ENCODE measurements at places on chromosomes 16 and 17.

- DNase-seq: peak; percentile 39
Measured at GRCh38 chr16:70582280-70582978, 58.8 kb downstream of the SF3B3 start.

- DNase-seq: no peak
Measured at GRCh38 chr16:28592979-28593553, 3.8 kb downstream of the SULT1A2 start.

- no peak for DNase-seq
Measured at GRCh38 chr16:68230176-68230571, 5.8 kb downstream of the ESRP2 start.

- peak; percentile 62 for DNase-seq
Measured at GRCh38 chr17:60305141-60305540, 86.8 kb downstream of the USP32 start.

GRCh38 chr16:77834635-77835540, 46.5 kb downstream of the VAT1L start:
- no peak for DNase-seq

GRCh38 chr16:610513-611381, 20.0 kb upstream of the WFIKKN1 start:
- peak; percentile 68 for DNase-seq

DNA sequence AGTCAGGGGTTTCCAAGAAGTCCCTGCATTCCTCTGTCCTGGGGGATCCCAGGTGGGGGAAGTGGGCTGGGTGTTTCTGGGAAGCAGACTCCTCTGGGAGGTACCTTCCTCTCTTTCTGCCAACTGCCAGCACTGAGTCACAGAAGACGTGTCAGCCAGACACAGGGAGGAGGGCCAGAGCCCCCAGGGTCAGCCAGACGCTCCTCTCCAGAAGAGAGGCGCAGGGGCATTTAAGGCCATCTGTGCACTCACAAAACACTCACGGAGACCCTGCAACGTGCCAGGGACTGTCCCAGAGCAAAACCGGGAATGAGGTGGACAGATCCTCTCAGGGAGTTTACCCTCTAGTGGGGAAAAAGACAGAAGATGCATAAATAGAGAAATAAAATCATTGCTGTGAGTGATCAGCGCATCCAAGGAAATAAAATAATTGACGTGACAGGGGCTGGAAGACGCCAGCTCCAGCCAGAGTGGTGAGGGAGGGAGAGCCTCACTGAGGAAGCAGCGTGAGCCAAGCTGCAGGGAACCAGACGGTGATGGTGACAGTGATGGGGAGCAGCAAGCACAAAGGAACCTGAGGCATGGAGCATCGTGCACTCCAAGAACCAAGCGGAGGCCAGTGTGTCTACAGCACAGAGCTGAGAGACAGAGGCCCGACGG, 105.4 kb downstream of the ZNF423 start:
- no peak for DNase-seq

- no peak for DNase-seq
Measured at GRCh38 chr16:71672125-71672524, 46.1 kb downstream of the MARVELD3 start.

GRCh38 chr16:85965125-85965524, 66.2 kb downstream of the IRF8 start:
- DNase-seq: no peak

DNA sequence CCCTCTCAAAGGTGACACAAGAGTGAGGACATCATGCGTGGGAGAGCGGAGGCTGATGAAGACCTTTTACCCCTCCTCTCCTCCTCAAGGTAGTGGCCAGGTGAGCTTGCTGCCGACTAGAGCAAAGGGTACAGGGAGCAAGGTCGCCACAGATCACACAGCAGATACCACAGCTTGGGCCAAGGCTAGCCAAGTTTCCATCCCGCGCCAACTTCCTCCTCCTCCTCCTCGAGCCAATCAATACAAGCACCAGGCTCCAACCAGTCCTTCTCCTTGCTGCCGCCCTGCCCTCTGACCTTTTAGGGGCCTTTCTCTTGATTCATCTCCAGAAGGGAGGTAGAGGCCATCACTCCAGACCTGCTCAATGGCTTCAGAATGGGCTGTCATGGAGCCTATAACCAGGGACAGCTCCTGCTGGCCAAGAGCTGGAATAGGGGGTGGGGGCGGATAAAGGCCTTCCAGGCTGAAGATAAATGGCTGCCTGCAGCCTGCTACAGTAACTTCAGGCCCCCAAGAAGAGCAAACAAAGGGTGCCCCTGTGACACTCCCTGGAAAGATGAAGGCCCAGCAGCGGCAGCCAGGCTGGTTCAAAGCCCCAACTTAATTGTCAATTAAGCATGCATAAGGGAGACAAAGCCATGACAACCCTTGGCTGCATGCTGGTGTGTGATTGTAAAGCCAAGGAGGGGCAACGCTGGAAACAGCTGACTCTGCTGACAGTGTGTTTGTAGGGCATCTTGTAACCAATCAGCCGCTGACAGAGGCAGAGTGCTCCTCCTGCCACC, 17.8 kb downstream of the HNF1B start:
- DNase-seq: no peak

GRCh38 chr16:51390877-51391276, 239.8 kb upstream of the SALL1 start:
- DNase-seq: no peak

- peak; percentile 46 for DNase-seq
Measured at GRCh38 chr17:58575511-58575910, 61.1 kb upstream of the MTMR4 start.

- no peak for DNase-seq
Measured at GRCh38 chr16:64361753-64362152, 760.1 kb downstream of the CDH11 start.

DNA sequence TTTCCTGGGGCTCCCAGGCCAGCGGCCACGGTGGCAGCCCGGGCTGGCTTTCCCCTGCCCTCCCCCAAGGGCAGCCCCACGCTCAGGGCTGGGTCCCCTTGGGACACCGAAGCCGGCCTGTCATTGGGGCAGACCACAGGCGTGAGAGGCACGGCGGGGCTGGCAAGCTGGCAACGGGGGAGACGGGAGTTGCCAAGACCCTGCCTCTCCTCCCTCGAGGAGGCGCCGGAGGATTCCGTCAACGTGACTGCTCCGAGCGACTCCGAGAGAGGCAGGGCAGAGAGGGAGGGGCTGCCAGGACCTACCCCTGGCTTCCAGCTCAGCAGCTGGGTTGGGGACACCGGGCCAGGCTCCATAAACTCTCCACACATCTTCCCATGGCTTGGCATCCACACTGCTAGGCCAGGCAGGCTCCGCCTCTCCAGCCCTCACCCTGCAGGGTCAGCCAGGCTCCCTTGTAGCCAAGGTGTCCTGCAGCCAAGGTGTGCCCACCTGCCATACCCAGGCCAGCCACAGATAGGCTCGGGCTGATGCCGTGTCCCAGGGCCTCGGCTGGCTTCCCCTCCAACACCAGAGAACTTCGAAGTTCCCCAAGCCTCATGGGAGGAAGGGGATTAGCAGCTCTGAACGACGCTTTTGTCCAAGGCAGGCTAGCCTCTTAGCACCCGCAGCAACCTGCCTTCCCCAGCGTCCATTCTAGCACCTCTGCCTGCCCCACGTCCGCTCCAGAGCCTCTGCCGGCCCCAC, 25.5 kb downstream of the TIMM22 start:
- no peak for DNase-seq

- peak; percentile 44 for DNase-seq
Measured at GRCh38 chr17:8189041-8189710, 804 bp downstream of the BORCS6 start.

- no peak for DNase-seq
Measured at GRCh38 chr17:58982626-58983025, 124.1 kb downstream of the TRIM37 start.

DNA sequence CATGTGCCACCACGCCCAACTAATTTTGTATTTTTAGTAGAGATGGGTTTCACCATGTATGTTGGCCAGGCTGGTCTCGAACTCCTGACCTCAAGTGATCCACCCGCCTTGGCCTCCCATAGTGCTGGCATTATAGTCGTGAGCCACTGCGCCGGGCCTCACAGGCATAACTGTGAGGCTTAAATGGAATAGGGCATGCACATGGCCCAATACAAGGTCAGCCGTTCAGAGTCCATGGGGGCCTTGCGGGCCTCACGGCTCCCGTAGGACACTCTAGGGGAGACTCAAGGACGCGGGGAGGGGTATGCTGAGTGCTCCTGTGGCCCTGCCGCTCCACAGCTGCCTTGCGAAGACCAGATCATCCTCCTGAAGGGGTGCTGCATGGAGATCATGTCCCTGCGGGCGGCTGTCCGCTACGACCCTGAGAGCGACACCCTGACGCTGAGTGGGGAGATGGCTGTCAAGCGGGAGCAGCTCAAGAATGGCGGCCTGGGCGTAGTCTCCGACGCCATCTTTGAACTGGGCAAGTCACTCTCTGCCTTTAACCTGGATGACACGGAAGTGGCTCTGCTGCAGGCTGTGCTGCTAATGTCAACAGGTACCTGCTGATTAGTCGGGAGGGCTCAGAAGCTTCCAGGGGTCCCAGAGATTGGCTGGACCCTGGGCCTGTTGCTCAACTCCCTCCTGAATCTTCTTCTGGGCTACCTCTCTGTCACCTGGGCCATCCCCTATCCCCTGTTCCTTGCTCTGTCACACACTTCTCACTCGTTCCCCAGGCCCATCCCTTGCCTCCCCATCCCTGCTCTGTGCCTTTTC, 12.3 kb downstream of the NR1D1 start:
- no peak for DNase-seq

- peak; percentile 62 for DNase-seq
Measured at GRCh38 chr17:82272495-82273326, 789 bp downstream of the CSNK1D start.

GRCh38 chr16:49491771-49492761, 118.5 kb downstream of the C16orf78 start:
- peak; percentile 45 for DNase-seq

DNA sequence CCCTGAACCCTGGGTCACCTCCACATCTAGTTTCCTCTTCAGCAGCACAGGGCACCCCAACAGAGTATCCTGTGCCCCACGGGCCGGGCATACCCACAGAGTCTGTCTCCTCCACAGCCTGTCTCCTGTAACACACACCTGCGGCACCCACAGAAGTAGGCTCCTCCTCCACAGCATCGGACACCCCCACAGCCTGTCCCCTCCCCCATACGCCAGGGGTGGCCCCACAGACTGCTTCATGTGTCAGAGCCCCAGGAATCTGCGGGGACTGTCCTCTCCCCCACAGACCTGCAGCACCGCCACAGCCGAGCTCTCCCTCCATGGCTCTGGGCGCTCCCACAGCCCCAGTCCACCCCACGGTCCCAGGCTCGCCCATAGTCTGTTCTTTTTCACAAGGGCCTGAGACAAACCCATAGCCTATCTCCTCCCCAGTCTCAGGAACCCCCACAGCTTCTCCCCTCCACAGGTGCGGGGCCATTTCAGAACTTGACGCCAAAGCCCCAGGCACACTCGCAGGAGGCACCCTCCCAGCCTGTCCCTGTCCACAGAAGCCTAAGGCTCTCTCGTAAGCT, 1.4 kb downstream of the KIAA0753 start:
- DNase-seq: no peak

GRCh38 chr17:74452841-74453661, 13.4 kb upstream of the CD300A start:
- no peak for DNase-seq

- peak; percentile 52 for DNase-seq
Measured at GRCh38 chr16:73878611-73879010, 418.0 kb upstream of the PSMD7 start.

DNA sequence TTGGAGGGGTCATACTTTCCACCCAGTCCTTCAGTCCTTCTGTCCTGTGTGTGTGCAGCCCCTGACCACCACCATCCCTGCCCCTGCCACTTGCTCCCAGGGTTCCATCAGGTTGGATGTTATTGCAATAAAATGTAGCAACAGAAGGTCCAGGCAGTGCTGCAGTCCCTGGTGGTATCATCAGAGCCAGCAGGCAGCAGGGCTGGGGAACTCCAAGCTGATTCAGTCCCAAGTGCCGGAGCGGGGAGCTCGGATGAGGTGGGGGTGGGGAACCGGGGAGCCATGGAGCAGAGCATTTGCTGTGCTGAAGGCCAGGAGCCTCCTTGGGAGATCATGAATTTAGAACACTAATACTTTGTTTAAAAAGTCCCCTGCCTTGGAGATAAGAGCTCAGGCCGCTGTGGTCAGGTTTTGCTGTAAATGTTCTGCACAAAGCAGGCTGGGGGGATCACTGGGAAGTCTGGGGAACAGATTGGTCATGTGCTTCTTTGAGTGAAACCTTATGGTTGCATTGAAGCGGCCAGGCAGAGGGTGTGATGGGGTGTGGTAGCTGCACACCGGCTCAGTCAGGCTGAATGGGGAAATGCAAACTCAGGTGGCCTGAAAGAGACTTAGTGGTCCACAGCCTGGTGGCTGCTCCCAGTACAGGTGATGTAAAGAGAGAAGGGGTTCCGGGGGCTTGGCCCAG, 225.9 kb downstream of the SEC14L1 start:
- DNase-seq: no peak

DNA sequence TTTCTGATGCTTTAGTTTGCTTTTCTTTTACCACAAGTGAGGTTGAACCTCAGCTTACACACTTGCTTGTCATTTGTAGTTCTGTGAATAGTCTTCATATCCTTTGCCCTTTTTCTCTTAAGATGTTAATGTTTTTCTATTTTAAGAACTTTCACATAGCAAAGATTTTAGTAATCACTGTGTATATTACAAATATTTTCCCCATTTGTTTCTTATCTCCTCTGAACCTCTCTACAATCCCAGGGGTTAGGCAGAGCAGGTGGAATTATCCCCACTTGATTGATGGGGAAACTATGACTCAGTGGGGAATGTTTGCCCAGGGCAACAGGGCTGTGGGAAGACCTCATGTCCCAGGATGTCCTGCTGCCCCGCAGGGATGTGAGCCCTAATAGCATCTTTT, 11.7 kb upstream of the MYH3 start:
- no peak for DNase-seq

DNA sequence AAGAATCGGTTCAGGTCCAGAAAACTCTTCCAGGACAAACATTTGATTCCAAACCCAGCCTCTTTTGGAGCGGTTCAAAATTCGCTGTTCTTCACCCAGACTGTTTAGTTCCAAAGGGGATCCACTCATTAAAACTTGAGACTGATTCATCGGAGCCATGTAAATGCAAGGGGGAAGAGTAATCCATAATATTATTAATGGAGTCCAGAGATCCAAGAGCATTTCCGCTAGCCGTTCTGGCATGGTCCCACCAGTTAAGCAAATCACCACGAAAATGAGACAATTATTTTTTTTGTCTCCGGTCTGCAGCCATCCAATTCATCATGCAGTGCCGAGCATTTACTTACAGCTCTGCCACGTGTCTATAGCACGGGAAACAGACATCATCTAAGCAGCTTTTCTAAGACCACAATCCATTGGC, 15.1 kb downstream of the CDH8 start:
- DNase-seq: no peak

Data from hematopoietic multipotent progenitor cell treated with erythropoietin and hydrocortisone succinate and interleukin-3 and kit ligand, for 6 days (in vitro differentiated cells).